ENCODE measurements at places on chromosomes 3 and 15. TPM values are rescaled to one million over a fixed set of nuclear protein-coding genes. Genes with fewer than 3 reads are reported as not detected.

The TRAT1 gene
- 0.10 TPM for polyA plus RNA-seq

The TMC3 gene
- not detected for polyA plus RNA-seq

The ITPKA gene
- polyA plus RNA-seq, result 6.0 TPM

The CHL1 gene
- polyA plus RNA-seq, result 1.3 TPM

The BLM gene
- 14.4 TPM for polyA plus RNA-seq

Measured in heart left ventricle (tissue), 16 donors.